ENCODE measurements at places on chromosomes 2 and 18.

- no peak for DNase-seq
Measured at GRCh38 chr2:226427538-226428307, 371.9 kb downstream of the IRS1 start.

- no peak for DNase-seq
Measured at GRCh38 chr2:21198637-21199036, 74.9 kb downstream of the TDRD15 start.

DNA sequence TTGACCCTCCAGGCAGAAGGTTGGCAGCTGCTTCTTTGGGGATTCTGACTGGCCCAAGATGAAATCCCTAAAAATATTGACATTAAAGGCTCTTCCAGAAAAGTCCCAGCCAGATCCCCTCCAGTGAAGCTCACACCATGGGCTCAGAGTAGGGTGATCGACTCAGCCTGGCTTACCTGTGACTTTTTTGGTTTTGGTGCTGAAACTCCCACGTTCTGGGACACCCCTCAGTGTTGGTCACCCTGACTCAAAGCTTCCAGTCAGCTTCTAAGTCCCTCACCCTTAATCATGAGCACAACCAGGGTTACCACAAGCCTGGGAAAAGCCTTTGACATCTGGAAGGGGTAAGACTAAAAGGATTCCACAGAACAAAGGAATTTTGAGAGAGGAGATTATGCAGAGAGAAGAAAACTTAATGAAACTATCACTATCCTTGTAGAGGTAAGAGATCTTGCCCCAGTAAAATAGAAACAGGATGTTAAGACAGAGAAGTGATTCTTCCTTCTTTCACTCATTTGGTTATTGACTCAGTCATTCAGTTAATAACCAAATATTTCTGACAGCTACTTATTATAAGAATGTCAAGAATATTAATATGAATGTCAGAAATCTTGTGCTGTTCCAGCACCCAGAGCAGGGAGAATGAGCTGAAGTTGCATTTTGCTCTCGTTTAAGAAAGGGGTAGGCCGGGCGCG lies 66.8 kb upstream of the SEC11C start:
- DNase-seq, result no peak

DNA sequence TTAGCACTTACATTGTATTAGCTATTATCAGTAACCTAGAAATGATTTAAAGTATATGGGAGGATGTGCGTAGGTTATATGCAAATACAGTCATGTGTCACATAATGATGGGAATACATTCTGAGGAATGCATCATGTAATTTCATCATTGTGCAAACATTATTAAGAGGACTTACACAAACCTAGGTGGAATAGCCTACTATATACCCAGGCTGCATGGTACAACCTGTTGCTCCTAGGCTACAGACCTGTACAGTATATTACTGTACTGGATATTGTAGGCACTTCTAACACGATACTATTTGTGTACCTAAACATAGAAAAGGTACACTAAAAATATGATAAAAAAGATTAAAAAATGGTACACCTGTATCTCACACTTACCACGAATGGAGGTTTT lies 7.9 kb downstream of the RIF1 start:
- no peak for DNase-seq

DNA sequence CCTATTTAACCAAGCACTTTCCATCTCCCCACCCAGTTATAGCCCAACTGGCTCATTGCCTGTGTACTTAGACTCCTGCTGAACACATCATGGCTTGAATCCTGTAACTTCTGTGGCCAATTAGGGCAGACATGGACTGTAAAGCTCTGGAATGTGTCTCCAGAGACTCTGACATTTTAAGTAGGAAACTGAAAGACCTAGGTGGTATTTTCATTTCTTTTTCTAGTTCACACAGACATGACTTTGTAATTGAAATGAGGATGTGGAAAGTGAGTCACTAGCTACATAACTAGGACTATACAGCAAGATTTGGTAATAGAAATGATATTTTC lies 12.2 kb downstream of the DOK1 start:
- no peak for DNase-seq

- no peak for DNase-seq
Measured at GRCh38 chr18:62144338-62144737, 42.5 kb downstream of the PIGN start.
